Left ventricle myocardium superior (tissue), 1 donor: ENCODE measurements at places on chromosomes 11 and 22.

- DNase-seq = peak; percentile 92
Observed at GRCh38 chr11:1863352-1864216, 10.7 kb downstream of the LSP1 start.

- DNase-seq = no peak
Observed at GRCh38 chr11:9180784-9181183, 84.4 kb downstream of the DENND5A start.

GRCh38 chr11:55172734-55173415, 89.1 kb upstream of the TRIM48 start:
- DNase-seq = peak; percentile 8

GRCh38 chr11:112795142-112795815, 165.9 kb upstream of the NCAM1 start:
- DNase-seq = peak; percentile 61

DNA sequence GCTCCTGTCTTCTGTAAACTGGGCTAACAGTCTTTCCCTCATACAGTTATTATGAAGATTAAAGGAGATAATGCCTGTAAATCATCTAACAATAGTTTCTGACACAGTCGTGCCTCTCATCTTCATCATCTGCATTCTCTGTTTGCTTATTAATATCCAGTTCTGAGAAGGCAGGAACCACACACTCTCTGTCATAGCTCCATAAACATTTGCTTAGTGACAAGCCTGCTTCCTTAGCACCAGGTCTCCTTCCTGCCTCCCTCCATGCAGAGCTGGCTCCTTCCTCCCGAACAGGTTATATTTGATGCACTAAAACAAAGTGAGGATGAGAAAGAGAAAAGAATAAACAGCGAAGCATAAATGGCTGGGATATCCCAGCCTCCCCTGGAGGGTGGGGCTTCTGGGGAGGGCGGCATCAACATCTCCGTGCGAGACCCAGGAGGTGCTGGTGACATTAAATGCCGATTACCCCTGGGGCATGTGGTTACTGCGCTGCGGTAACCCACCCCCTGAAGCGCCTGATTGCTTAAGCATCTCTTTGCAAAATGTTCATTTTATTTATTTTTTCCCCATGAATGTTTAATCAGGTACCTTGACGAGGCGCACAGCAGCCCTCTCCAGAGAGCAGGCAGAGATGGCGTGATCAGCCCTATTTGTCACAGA, 404.9 kb downstream of the NXPE2 start:
- no peak for DNase-seq

GRCh38 chr11:117192401-117192875, 6.7 kb upstream of the TAGLN start:
- DNase-seq = no peak

DNA sequence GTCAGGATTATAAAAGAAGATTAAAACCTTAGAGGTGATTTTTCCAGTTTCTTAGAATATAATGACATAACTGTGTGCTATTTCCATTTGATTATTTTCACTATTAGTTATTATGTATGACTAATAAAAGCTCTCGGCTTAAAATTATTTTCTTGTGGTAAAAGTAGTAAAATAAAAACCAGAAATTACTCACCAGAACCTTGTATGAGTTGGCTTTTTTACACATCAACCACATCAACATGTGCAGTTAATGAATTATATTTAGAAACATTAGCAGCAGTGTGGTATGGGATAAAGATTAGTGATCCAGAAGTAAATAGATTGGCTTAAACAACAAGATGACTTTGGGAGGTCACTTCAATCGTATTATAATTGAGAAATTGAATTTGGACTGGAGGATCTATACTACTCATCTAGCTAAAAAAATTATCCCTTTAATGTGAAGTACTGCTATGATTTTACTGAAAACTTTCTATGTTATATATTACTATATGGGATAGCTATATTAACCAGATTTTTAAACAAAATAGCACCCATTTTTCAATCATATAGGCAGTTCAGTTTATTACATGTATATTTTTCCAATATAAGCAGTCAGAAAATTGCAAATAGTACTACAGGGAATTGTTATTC, 2.8 kb upstream of the BCO2 start:
- DNase-seq = no peak

DNA sequence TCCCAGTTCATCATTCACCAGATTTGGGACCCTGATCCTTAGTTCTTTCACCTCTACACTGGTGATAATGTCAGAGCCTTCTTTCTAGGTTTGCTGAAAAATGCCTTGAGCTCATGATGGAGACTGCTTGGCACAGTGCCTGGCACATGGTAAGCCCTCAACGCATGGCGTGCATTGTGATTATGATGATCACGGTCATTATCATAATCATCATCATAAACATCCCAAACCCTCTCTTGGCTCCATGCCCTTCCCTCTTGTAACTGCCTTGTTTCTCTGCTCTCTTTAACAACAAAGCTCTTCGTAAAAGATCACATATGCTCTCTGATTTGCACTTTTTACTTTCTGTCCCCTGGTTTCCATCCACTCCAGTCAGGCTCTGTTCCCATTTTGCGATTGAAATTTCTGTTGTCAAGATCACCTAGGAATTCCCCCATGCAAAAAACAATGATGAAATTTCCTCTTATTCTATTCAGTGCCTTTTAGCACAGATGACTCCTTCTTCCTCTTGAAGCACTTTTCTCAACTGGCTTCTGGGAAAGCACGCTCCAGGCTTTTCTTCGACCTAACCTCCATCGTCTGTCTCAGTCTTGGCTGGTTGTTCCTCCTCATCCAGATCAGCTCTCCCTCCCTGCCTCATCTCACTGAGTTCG, 479.1 kb downstream of the OPCML start:
- DNase-seq = no peak

DNA sequence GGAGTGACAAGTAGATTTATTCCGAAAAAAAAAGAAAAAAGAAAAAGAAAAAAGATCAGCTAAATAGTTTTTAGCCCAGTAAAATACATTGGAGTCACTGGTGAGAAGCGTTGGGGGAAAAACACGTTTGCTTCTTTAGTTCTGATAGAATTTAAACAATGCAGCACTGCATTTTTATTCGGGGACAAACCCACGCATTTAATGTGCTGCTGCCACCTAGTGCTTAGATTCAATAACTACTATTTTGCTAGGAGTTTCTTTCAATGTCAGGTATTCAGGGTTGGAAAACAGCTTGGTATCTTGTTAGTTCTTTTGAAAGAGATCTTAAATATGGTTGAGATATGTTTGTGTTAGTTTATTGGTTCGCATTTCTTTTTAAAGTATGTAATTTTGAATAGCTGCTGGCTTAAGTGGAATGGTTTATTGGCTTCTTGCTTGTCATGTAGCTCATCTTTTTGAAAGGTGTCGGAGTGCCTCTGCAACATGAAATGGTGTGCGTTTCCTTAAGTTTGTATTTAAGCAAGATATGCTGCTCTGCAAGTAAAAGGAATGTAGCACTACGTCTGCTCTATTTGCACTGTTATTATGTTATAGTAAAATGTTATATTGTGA, 41.9 kb downstream of the SVIP start:
- DNase-seq = no peak

DNA sequence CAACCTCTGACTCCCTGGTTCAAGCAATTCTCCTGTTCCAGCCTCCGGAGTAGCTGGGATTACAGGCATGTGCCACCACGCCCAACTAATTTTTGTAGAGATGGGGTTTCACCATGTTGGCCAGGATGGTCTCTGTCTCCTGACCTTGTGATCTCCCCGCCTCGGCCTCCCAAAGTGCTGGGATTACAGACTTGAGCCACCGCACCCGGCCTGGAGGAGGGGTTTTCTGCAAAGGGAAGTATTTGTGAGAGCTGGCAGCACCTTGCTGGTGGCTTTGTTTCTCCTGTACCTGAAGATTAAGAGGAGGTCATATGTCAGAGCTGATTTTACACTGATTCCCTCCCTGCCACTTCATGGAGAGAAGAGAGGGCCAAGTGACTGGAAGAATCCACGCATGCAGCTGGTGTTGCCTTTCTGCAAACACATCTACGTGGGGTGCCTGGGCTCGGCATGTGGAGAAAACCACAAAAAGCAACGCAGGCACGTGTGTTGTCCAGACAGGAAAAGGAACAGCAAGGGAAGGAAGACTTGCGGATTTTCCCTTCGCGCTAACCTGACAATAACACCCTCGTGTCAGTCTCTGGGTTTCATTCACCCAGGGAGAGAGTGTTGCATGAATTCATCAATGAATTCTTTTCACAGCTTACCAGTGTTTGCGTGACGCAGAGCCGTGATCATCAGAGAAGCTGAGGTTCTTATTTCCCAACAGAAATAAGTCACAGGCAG, 61.9 kb downstream of the TSPAN18 start:
- no peak for DNase-seq

GRCh38 chr22:40922484-40923303, 28.5 kb upstream of the RBX1 start:
- no peak for DNase-seq

- DNase-seq = no peak
Observed at GRCh38 chr11:102112509-102112821, 2.2 kb downstream of the YAP1 start.

DNA sequence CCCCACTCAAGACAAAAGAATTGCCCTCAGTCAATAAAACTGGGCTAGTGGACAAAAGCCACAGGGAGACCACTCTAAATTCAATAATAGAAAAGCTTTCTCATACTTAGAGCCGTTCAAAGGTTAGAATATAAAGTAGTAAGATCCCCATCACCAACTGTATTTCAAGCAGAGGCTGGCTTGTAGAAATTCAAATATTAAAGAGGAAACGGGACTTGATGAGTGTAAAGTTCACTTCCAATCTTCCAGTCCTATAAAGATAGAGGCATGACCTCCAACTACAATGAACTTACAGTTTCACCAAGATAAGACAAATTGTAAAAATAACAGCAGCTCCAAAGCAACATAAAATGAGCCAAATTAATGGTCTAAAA, 70.4 kb downstream of the CCDC34 start:
- no peak for DNase-seq

DNA sequence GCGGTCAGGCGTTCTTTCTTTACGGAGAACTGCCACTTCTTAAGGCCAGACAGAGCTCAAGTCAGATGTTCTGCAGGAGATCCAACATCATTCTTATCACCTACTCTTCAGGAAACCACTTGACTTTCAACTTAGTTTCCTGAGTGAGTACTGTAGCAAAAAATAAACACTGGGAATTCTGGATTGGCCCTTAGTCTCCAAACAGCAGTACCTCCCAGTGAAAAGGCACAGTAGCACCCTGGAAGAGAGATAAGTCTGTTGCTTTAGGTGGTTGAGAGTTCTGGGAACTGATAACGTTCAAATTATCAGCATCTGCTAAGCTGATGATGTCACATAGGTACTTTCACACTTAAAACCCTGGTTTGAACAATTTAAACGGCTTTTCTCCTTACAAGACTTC, 971.8 kb upstream of the TENM4 start:
- no peak for DNase-seq

DNA sequence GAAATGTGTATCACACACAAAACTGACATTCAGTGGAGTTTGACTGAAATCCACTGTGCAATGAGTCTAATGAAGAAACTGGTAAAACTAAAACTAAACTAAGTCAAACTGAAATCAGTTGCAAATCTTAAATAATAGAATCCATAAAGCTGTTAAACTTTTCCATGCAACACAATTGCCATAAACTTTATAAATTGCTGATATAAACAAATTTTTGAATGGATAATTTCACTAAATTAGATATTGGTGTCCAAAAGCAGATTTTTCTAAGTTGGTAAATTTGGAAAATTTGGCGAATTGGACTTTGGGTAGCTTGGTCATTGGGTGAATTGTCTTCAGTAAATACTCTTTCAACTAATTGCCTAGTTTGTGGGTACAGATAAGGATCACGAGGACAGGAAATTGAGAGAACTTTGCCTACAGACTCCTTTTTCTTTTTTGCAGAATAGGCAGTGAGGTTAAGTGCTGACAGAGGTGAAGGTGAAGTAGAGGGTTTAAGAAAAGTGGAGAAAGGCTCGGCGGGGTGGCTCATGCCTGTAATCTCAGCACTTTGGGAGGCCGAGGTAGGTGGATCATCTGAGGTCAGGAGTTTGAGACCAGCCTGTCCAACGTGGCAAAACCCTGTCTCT, 12.8 kb downstream of the MRPL17 start:
- no peak for DNase-seq

DNA sequence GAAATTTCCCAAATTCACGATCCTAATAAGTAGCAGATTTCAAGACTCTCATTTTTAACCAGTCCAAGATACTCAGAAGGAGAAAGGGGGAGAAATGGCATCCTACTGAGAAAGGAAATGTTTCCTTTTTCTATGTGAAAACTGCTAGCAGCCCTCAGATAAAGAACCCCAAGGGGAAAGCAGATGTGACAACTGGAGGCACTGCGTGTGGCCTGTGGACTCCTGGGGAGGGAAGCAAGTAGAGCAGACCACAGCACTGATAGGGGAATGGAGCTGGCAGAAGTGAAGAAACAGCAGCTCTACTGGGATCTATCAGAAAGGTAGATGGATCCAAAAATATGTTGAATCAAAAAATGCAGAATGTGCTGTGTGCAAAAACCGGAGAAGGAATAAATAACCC, 239.7 kb upstream of the API5 start:
- no peak for DNase-seq

- no peak for DNase-seq
Observed at GRCh38 chr11:133011604-133012003, 520.7 kb downstream of the OPCML start.

DNA sequence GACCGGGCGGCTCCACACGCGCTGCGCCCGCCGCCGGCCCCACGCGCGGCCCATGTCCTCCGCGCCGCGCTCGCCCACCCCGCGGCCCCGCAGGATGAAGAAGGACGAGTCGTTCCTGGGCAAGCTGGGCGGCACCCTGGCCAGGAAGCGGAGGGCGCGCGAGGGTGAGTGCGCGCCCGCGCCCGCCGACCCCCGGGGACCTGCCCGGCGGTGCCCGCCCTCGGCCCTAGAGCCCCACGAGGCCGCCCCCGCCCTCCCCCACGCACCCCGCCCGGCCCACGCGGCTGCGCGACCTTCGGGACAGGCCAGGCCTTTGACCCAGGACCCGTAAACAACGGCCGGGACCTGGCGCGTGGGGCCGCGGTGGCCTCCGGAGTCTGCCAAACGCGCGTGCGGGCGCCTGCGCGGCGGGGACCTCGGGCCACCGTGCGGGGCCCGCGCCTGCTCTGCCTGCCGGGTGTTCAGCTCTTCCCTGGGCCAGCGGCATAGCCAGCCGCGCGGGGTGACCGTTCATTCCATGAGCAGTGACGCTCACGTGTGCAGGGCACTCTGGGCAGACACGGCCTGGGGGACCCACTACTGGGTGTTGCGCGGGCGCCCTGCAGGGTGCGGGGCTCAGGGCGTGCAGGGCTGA, at the start of gene PARVB:
PARVB (plus strand) TSS at position 15 of the 634 bp plus-strand sequence; CDS start at position 53, 38 bp downstream.
- DNase-seq = peak; percentile 71

DNA sequence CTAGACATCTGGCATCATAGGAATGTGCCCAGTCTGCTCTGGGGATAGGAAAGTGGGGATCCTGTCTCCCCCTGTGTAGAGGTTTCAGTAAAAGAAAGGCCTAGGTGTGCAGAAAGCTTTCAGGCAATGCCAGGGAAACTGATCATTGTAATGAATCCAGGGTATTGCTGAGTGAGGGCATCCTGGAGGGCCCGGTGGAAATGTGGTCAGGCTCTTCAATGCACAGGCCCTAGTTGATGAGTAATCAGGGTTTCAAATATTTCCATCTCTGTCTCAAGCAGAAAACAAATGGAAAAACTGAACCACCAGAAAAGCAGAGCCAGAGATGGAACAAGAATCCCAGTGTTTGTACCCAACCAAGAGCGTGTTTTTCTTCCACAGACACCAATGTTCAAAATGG, 2.0 kb downstream of the CD3E start:
- no peak for DNase-seq
